ENCODE measurements at places on chromosomes 13 and 19. TPM values are rescaled to one million over a fixed set of nuclear protein-coding genes. Genes with fewer than 3 reads are reported as not detected.

GRCh38 chr13:30835442-30835841 lies 70.6 kb upstream of the MEDAG start:
- no peak for DNase-seq

- DNase-seq, result no peak
These were observed 62.8 kb upstream of the CEACAM8 start for GRCh38 chr19:42657556-42657955.

GRCh38 chr19:34960940-34961679 lies 2.9 kb downstream of the ZNF792 start:
- DNase-seq, result no peak

DNA sequence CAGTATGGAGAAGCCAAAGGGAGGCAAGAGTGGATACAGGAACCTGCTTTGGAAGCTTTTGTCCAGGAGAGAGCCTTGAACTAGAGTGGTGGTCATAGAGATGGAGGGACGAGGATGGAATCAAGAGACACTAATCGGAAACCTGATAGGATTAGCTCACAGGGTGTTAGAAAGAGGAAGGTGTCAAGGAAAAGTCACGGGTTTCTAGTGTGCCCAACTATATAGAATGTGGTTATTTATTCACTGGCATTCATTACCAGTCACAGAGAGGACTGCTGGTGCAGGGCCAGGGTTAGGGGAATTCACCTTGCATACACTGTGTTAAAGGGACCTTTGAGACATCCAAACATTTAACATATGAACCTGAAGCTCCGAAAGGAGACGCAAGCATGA lies 43.4 kb upstream of the URAD start:
- DNase-seq, result no peak

GRCh38 chr19:15776991-15777970 lies 10.2 kb upstream of the OR10H5 start:
- no peak for DNase-seq

GRCh38 chr13:34020388-34020787 lies 202.4 kb downstream of the RFC3 start:
- no peak for DNase-seq

DNA sequence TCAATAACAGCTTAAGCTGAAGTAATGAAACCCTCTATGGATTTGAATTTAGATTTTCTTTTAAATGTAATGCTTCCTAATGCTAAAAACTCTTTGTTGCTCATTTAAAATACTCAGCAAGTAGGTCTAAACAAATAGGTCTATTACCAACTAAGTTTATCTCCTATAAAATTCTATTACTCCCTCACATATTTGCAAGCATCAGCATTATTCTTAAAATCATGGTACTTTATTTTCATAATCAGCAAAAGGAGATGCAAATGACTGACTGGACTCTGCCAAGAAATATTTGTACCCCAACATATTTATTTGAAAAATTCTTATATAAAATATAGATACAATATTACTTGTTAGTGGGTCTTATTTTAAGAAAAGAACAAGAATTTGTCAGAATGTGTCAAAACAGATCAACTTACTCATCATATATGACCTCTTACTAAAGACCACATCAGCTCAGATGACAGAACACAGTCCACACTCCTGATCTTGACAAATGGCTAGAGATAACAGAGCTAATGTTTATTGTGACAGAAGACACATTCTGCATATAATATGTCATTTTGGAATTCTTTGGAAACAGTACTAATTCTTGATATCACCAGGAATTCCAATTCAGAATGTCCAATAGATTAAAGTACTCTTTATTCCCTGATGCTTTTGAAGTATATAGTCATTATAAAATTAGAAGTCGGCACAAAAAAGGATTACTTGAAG lies 704.6 kb upstream of the PCDH9 start:
- DNase-seq, result no peak

APOC4 gene
- not detected for total RNA-seq

CNFN gene
- total RNA-seq, result not detected

LAIR2 gene
- total RNA-seq, result 0.82 TPM

LRG1 gene
- total RNA-seq, result under 0.01 TPM

RDH8 gene
- total RNA-seq, result not detected

CALR3 gene
- not detected for total RNA-seq

ZNF573 gene
- 51.8 TPM for total RNA-seq

Data from frontal cortex (tissue), 4 donors.